ENCODE measurements at places on chromosomes 5 and 9.
A peak's percentile ranks its signal among the peaks of the same experiment; 100 is the strongest.

GRCh38 chr5:160315968-160316367 lies 3.6 kb upstream of the CCNJL start:
- no peak for DNase-seq

- no peak for DNase-seq
Measured at GRCh38 chr5:51646482-51646881, 263.2 kb downstream of the ISL1 start.

DNA sequence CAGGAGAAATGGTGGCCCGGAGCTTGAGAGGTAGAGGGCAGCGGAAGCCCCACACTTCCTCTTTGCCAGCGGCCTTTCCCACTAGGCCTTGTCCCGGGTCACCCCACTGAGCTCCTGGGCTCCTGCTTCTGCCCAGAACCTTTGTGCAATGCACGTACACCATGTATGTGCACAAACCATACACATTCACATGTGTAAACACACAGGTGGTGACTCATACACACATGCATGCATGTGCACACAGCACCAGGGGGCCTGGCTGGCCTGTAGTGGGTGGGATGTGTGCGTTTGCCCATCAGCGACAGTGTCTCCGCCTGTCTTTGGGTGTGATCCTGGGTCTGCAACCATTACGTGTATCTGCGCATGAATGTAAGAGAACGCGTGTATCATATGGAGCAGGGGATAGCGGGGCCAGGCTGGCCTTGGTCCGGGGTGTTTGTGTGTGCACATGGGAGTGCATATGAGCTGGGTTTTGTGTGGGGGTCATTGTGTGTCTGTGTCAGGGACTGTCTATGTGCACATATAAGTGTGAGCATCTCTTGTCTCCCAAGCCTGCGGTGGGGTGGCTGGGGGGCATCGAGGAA lies 43.7 kb downstream of the PSD2 start:
- no peak for DNase-seq

- no peak for DNase-seq
Measured at GRCh38 chr9:123975871-123976270, 35.7 kb upstream of the LHX2 start.

DNA sequence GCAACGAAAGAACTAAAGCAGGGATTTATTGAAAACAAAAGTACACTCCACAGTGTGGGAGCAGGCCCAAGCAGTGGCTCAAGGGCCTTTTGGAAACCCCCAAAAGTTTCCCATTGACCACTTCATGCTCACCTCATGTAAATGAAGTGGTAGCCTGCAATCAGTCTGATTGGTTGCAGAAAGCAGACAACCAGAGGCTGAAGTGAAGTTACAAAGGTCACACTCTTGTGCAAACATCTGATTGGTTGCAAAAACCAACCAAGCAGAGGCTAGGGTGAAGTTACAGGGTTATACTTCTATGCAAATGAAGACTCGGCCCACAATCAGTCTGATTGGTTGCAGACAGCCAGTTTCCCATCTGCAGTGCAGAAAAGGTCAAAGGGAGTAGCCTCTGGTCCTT lies 258.0 kb downstream of the YTHDC2 start:
- DNase-seq: no peak

- DNase-seq: no peak
Measured at GRCh38 chr9:74940600-74940999, 12.1 kb downstream of the C9orf40 start.

DNA sequence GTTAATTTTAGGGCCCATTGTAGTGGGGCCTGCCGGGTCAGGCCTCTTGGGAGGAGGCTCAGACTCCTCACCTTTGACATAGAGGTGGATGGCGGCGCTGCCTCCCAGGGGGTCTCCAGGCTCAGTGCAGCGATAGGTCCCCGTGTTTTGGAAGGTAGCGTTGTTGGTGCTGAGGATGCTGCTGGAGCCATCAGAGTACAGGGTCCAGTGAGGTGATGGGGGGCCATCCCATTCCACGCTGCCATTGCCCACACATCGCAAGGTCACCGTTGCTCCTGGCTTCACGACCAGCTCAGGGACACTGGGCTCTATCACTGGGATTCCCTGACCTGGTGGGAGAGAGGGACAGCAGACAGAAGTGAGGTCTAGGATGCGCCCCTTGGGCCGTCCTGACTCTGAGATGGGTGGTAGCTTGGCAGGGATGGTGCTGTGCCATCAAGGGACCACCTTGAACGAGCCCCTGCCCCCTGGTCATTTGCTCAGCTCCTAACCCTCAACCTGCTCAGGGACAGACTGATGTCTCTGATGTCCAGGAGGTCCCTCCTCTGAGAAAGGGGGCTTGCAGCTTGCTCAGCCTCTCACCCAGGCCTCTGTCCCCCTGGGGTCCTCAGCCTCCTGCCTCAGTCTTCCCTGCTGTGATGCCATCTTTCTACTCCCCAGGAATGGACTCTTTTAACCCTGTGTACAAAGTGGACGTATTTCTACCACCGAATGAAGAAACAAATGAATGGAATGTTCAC lies 5.5 kb downstream of the CSF1R start:
- no peak for DNase-seq

GRCh38 chr9:76620581-76620980 lies 143.7 kb upstream of the PCA3 start:
- DNase-seq: no peak

GRCh38 chr5:148684528-148684927 lies 30.2 kb upstream of the HTR4 start:
- no peak for DNase-seq

DNA sequence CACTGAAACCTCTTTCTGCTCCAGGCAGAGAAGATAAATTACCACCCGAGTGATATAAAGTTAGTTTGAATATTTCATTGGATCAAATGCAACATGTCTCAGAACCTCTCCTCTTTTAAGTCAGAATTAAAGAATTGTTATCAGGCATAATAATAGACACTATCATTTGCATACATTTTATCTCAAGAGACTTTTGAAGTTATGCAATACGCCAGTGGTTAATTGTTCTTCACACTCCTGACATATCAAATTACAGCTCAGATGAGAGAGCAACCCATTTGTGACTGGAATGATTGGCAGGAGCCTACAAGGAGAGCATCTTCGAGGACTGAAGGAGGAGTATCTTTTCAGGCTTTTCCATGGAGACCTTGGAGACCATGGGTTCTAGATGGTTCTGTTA lies 452.2 kb downstream of the KDM4C start:
- DNase-seq: no peak

- peak; percentile 68 for DNase-seq
Measured at GRCh38 chr5:34656001-34656699, at the start of gene RAI14. Gene RAI14 (plus strand): TSS chr5:34656328. CDS start chr5:34686920, 30,592 bp downstream.

- DNase-seq: peak; percentile 10
Measured at GRCh38 chr5:65199993-65200675, 281.6 kb downstream of the ADAMTS6 start.

DNA sequence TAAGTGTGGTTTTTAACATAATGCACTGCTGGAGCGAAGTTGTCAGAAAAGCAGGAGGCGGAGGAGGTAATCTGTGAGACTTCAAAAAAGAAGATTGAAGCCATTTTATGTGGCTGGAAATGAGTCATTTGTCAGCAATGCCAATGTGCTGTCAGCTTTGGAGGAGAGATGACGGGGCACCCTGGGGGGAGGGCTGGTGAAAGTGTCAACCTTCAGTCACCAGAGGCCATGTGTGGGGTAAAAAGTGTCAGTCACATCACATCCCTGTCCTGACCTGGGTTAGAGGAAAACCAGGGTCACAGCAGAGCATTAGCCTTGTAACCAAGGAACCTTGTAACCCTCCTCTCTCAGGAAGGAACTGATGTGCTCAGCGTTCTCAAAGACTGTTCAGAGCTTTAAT lies 59.1 kb downstream of the TLR4 start:
- DNase-seq: no peak

- no peak for DNase-seq
Measured at GRCh38 chr9:37251452-37251851, 131.1 kb downstream of the ZCCHC7 start.

- DNase-seq: no peak
Measured at GRCh38 chr9:97517331-97518089, 16.0 kb downstream of the TMOD1 start.

DNA sequence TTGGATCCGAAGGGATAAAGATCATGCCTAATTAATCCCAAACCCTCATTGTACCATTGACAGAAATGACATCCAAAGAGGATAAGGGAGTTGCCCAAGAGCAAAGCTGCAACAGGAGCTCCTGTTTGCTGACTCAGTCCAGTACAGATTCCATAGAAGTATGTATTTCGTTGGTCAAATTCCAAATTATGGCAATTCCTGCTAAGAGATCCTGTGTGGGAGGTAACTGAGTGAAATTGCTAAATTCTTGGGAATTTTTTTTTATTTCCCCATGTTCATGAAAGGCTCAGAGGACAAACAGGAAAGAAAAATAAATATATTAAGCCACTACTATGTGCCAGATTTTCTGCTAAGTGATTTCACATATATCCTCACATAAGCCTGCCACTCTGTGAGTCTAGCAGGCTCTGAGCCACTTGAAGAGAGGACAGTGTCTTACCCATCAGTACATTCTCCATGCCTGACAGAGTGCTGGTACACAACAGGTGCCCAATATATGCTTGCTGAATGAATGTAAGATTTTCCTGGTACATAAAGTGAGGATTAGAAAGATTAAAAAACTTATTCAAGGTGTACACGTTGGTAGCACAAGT lies 132.7 kb downstream of the GLIS3 start:
- DNase-seq: peak; percentile 55

DNA sequence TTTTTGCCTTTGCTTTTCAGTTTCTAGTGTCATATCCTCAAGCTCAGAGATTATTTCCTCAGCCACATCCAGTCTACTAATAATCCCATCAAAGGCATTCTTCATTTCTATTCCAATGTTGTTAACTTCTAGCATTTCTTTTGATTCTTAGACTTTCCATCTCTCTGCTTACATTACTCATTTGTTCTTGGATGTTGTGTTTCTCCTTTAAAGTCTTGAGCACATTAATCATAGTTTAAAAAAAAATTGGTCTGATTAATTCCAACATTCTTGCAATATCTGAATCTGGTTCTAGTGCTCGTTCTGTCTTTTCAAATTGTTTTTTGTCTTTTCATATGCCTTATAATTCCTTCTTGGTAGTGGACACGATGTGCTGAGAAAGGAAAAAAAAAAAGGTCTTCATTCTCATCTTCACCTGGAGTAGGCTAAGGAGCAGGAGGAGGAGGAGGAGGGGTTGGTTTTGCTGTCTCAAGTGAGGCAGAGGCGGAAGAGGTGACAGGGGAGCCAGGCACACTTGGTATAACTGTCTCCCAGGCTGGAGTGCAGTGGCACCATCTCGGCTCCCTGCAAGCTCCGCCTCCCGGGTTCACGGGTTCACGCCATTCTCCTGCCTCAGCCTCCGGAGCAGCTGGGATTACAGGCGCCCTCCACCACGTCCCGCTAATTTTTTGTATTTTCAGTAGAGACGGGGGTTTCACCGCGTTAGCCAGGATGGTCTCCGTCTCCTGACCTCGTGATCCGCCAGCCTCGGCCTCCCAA lies 16.3 kb downstream of the PRXL2C start:
- DNase-seq: no peak

- no peak for DNase-seq
Measured at GRCh38 chr5:142388696-142389095, 63.9 kb upstream of the SPRY4 start.

DNA sequence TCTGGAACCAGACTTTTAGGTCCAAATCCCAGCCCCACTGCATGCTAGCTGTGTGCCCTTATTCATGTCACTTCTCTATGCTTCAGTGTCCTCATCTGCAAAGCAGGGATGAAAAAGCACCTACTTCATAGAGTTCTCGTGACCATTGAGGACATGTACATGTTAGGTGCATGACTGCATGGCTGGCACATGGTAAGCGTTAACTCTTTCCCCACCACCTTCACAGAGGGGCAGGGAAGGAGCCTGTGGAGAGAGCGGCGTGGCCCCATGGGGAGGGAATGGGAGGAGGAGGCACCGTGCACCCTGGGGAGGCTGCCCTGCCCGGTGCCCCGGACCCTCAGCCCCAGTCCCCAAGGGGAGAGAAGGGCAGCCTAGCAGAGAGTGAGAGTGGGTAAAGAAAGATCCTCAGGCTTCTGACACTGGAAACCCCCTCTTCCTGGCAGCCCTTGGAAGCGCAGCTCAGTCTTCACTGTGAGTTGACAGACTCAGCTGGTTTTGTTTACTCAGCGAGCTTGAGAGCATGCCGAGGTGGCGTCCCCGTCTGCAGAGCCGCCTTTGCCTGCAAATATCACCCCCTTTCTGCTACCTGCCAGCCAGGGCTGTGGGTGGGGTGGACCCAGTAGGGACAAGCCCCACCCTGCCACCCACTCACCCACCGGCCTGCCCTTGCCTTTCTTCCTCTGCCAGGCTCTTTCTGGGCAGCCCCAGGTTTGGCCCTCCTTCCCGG lies 10.6 kb upstream of the ANGPTL2 start:
- DNase-seq: no peak

- no peak for DNase-seq
Measured at GRCh38 chr5:74956278-74956677, 90.1 kb upstream of the FAM169A start.

GRCh38 chr5:61306531-61307131 lies 25.4 kb upstream of the ZSWIM6 start:
- DNase-seq: peak; percentile 64

- no peak for DNase-seq
Measured at GRCh38 chr5:136516637-136517036, 151.3 kb upstream of the TRPC7 start.

GRCh38 chr9:6681957-6682501 lies 36.5 kb upstream of the GLDC start:
- no peak for DNase-seq

DNA sequence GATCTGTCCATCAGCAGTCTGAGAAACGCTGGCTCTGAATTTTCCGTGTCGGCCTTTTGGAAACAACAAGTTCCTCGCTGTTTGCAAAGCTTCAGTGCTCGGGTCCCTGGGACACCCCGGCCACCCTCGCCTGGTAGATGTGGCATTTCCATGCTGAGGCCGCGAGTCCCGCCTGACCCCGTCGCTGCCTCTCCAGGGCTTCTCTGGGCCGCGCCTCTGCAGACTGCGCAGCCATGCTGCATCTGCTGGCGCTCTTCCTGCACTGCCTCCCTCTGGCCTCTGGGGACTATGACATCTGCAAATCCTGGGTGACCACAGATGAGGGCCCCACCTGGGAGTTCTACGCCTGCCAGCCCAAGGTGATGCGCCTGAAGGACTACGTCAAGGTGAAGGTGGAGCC lies 4.7 kb downstream of the NTNG2 start:
- no peak for DNase-seq

GRCh38 chr5:124650147-124650561 lies 96.3 kb downstream of the ZNF608 start:
- no peak for DNase-seq

DNA sequence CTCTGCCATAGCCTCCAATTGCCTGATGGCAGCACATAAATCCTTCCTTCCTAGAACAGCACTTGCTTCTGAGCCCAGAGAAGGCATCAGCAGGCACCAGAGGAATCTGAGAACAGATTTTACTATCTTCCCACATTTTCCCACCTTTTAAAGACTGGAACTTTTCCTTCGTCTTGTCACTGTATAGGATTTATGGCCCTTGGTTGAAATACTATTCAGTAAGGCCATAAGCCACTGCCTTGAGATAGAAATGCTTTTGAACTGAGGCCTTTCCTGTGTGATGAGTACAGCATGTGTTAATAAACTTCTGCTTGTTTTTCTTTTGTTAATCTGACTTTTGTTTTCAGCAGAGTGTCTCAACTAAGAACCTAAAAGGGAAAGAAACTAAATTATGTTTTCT lies 84.3 kb downstream of the MRPS27 start:
- no peak for DNase-seq

- DNase-seq: peak; percentile 62
Measured at GRCh38 chr9:108478431-108479332, 377.1 kb downstream of the ACTL7B start.

- no peak for DNase-seq
Measured at GRCh38 chr9:33209394-33209793, 30.6 kb upstream of the SPINK4 start.

Data from amniotic stem cell (primary cell).